HFFc6 (cell line): ENCODE measurements at places on chromosomes 11 and 22. TPM values are rescaled to one million over a fixed set of nuclear protein-coding genes. Genes with fewer than 3 reads are reported as not detected.

The OR2D2 gene
- total RNA-seq: not detected in 3 replicates

DNA sequence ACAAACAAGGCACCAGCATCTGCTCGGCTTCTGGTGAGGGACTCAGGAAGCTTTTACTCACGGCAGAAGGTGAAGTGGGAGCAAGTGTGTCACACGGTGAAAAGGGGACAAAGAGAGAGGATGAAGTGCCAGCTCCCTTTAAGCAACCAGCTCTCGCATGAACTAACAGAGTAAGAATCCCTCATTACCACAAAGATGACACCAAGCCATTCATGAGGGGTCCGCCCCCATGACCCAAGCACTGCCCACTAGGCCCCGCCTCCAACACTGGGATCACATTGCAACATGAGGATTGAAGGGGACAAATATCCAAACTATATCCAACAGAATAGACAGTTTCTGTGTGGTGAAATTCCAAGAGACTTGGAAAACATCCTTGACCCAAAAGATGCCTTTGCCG lies 198.2 kb upstream of the POU2AF2 start:
- no peak overlapping the region for H3K4me3 ChIP-seq
- no peaks in the 10 kb centered on the region for H3K36me3 ChIP-seq
- no peak overlapping the region for H3K27ac ChIP-seq
- no peaks in the 10 kb centered on the region for H3K4me1 ChIP-seq

DNA sequence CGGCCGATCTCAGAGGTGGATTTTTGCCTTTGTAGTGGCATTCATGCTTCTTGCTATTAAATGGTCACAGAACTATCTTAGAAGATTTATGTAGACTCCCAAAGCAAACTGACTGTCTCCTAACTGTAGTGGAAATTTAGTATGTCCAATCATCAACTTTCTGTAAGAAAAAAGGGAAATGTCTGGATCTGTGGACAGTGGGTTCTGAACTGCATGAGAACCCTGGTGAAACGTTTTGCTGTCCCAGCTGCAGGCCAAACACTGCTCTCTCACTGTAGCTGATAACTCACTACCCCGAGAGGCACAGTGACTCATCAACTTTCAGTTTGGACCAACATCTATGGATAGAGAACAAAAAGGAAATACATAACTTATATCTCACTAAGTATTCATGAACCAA lies 387.1 kb downstream of the SOX6 start:
- peak; percentile 67 for DNase-seq
- H3K4me1 ChIP-seq: peaks cover 36% of the 10 kb centered on the region
- peak overlapping the region; percentile 71 for H3K4me3 ChIP-seq
- peak overlapping the region; percentile 93 for H3K27ac ChIP-seq

GRCh38 chr11:102807921-102808320 lies 10.0 kb upstream of the MMP1 start:
- no peak overlapping the region for H3K27ac ChIP-seq
- no peak for DNase-seq
- no peaks in the 10 kb centered on the region; the same call in none of the 2 replicates for H3K27me3 ChIP-seq
- no peaks in the 10 kb centered on the region for H3K36me3 ChIP-seq
- H3K4me1 ChIP-seq: peaks cover 35% of the 10 kb centered on the region
- H3K4me3 ChIP-seq: no peak overlapping the region

DNA sequence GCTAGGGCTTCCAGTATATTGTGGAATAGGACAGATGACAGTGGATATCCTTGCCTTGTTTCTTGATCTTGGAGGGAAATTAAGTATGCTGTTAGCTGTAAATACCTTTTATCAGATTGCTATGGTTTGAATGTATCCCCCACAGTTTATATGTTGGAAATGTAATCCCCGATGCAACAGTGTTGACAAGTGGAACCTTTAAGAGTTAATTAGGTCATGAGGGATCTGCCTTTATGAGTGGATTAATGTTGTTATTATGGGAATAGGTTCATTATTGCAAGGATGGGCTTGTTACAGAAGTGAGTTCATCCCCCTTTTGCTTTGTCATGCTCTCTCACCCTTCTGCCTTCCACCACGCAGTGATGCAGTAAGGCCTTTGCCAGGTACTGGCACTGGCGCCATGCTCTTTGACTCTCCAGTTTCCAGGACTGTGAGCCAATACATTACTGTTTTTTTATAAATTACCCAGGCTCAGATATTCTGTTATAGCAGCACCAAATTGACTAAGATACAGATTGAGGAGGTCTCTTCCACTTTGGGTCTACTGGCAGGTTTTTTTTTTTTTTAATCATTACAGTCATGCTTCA lies 16.4 kb downstream of the CABIN1 start:
- H3K27ac ChIP-seq: no peak overlapping the region
- DNase-seq: no peak
- peaks cover 11% of the 10 kb centered on the region for H3K4me1 ChIP-seq
- no peaks in the 10 kb centered on the region for H3K27me3 ChIP-seq
- H3K36me3 ChIP-seq: peaks cover 8% of the 10 kb centered on the region; the same call in 1 of the 2 replicates
- no peak overlapping the region for H3K4me3 ChIP-seq

DNA sequence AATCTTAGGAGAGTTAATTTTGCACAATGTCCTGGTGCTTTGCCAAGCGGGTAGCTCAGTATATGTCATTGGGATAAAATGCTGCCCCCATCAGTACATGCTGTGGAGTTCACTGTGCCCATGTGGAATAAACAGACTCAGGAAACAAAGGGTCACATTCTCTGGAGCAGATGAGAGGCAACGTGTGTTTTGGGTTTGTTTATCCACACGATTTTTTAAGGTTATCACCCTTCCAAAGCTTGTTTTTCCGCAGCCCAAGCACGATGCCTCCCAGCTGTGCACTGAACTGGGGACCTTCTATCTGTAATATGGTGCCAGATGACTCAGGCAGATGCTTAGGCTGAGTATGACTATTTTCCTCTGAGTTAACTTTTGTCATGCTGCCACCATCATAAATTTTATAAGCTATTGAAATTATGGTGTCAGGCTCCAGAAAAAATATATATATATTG lies 6.5 kb downstream of the OR4D6 start:
- no peak for DNase-seq
- no peak overlapping the region for H3K27ac ChIP-seq
- no peaks in the 10 kb centered on the region for H3K36me3 ChIP-seq
- H3K4me3 ChIP-seq: no peak overlapping the region
- H3K27me3 ChIP-seq: peaks cover 2% of the 10 kb centered on the region; the same call in 1 of the 2 replicates

DNA sequence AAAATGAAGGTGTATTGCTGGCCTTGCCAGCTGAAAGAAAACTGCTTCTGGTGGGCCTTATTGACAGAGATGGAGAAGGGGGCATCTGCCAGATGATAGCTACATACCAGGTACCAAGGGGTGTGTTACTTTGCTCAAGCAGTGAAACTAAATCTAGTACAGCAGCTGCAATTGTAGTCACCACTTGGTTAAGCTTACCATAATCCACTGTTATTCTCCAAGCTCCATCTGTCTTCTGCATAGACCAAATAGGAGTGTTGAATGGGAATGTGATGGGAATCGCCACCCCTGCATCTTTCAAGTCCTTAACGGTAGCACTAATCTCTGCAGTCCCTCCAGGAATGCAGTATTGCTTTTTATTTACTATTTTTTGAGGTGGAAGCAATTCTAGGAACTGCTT lies 45.8 kb upstream of the LIN7C start:
- H3K4me3 ChIP-seq: no peak overlapping the region
- H3K27ac ChIP-seq: no peak overlapping the region
- peaks cover 3% of the 10 kb centered on the region; the same call in 1 of the 2 replicates for H3K27me3 ChIP-seq
- no peaks in the 10 kb centered on the region for H3K36me3 ChIP-seq
- H3K4me1 ChIP-seq: peaks cover 17% of the 10 kb centered on the region

The MTCH2 gene
- total RNA-seq: 135 to 157 TPM (median 137 TPM) in 3 replicates

- peaks cover 6% of the 10 kb centered on the region for H3K27me3 ChIP-seq
- no peak for DNase-seq
- H3K27ac ChIP-seq: no peak overlapping the region
- H3K4me1 ChIP-seq: no peaks in the 10 kb centered on the region
Measured at GRCh38 chr11:102773386-102773785, 7.0 kb downstream of the MMP10 start.

DNA sequence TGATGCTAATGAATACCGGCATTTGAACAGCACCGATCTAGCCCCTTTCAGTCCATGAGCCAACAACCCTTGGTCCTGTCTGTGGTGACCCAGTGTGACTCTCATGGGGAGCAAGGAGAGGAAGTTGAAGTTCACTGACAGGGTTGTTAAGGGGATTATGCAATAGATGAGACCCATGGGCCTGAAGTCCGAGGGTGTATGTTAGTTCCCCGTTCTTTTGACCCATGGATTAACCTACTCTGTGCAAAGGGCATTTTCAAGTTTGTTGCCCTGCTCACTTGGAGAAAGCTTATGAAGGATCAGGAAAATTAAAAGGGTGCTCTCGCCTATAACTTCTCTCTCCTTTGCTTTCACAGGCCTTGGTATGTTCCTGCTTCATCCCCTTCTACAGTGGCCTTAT lies 4.9 kb downstream of the PNPLA3 start:
- peaks cover 13% of the 10 kb centered on the region; the same call in 1 of the 2 replicates for H3K4me1 ChIP-seq
- H3K36me3 ChIP-seq: no peaks in the 10 kb centered on the region; the same call in 1 of the 2 replicates
- DNase-seq: no peak
- H3K27ac ChIP-seq: no peak overlapping the region
- H3K27me3 ChIP-seq: peaks cover 2% of the 10 kb centered on the region

The SCUBE1 gene
- not detected in 3 replicates for total RNA-seq

GRCh38 chr11:68256331-68256741 lies 15.4 kb downstream of the C11orf24 start:
- H3K4me1 ChIP-seq: peaks cover 22% of the 10 kb centered on the region
- peaks cover 4% of the 10 kb centered on the region; the same call in 1 of the 2 replicates for H3K27me3 ChIP-seq
- H3K27ac ChIP-seq: peak overlapping the region; percentile 79
- H3K4me3 ChIP-seq: peak overlapping the region; percentile 65

The SCN4B gene
- 0.08 TPM in 1 of 2 replicates, not detected in the other for total RNA-seq

DNA sequence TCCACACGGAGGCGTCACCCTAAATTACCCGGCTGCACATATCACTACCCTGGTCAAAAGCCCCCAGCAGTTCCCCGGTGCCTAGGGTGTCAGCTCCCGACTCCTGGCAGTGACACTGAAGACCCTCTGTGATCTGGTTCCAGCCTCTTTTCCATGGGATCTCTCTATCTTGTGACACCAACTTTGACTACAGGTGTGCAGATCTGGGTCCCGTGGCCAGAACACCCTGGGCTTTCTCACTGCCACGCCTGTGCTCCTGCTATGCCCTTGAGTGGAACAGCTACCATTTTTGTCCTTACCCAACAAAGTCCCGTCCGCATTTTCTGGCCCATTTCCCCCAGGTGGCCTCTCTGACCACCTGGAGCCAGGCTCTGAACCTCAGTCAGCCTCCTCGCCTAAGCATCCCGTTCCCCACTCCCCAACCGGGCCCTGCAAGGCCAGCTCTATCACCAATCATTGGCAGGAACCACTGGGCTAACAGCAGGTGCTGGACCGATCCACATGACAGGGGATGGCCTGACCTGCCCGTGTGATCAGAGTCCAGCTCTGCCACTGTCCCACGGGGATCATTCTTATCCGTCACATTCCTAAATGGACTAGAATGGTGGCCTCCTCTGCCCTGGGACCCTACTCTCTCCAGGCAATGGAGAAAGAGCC lies 20.7 kb upstream of the CBX7 start:
- no peaks in the 10 kb centered on the region for H3K36me3 ChIP-seq
- H3K27me3 ChIP-seq: peaks cover 14% of the 10 kb centered on the region
- peak overlapping the region; percentile 98 for H3K27ac ChIP-seq
- no peak overlapping the region for H3K4me3 ChIP-seq
- H3K4me1 ChIP-seq: peaks cover 59% of the 10 kb centered on the region

DNA sequence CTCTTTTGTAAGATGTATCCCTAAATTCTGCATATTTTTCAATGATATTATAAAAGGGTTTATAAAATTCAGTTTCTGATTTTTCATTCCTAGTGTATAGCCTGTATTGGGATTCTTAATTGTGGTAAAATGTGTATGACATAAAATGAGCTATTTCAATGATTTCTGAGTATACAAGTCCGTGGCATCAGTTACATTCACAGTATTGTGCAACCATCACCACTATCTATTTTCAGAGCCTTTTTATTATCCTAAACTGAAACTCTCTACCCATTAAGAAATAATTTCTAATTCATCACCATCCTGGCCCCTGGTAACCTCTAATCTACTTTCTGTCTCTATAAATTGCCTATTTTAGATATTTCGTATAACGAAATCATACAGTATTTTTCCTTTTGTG lies 39.8 kb downstream of the EIF3F start:
- H3K4me1 ChIP-seq: no peaks in the 10 kb centered on the region
- peaks cover 3% of the 10 kb centered on the region for H3K27me3 ChIP-seq
- DNase-seq: no peak
- no peak overlapping the region for H3K27ac ChIP-seq

The DESI1 gene
- 36.9 to 53.1 TPM (median 52.0 TPM) in 3 replicates for total RNA-seq

- H3K4me3 ChIP-seq: no peak overlapping the region
- H3K27ac ChIP-seq: no peak overlapping the region
- peaks cover 23% of the 10 kb centered on the region for H3K4me1 ChIP-seq
- DNase-seq: no peak
Measured at GRCh38 chr22:35514366-35514765, 26.3 kb upstream of the RASD2 start.

The POU2AF3 gene
- total RNA-seq: not detected in 3 replicates

The APOBEC3C gene
- total RNA-seq: 45.2 to 79.9 TPM (median 52.2 TPM) in 3 replicates

DNA sequence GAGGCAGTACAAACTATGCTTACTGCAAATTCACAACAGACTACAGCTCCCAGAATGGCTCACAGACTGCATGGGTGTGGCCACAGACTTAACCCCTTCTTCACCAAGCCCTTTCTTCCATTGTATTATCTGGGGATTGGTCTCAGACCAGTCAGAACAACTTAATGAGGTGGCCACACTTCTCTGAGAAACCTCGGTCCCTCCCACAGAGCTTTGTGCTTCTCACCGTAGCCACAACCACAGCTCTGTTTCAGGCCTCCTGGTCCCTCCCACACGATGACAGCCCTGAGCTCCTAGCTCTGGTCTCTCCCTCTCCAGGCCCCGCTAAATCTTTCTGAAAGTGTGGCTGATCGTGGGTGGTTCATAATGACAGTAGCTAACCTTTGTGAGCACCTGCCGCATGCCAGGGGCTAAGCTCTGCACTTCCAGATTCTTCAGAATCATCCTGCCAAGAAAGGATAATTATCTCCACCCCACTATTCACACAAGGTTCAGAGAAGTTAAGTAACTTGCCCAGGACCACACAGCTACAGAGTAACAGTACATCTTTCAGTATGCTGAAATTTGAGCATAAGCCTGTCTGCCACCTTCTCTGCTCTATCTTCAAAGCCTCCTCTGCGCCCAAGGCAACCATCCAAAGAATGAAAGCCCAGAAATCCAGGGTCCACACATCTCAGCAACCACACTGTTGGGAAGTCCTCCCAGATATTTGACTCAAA lies 5.4 kb downstream of the PDE2A start:
- H3K27ac ChIP-seq: no peak overlapping the region
- H3K36me3 ChIP-seq: peaks cover 5% of the 10 kb centered on the region; the same call in 1 of the 2 replicates
- H3K4me3 ChIP-seq: no peak overlapping the region
- peaks cover 45% of the 10 kb centered on the region for H3K27me3 ChIP-seq
- no peak for DNase-seq
- H3K4me1 ChIP-seq: no peaks in the 10 kb centered on the region

GRCh38 chr11:2387266-2387987 lies 10.3 kb downstream of the CD81 start:
- H3K4me3 ChIP-seq: peak overlapping the region; percentile 13; the same call in 1 of the 2 replicates
- DNase-seq: peak; percentile 61
- H3K36me3 ChIP-seq: no peaks in the 10 kb centered on the region
- peaks cover 63% of the 10 kb centered on the region for H3K4me1 ChIP-seq
- H3K27ac ChIP-seq: peak overlapping the region; percentile 87
